ENCODE measurements at places on chromosomes 5 and 9. TPM values are rescaled to one million over a fixed set of nuclear protein-coding genes. Genes with fewer than 3 reads are reported as not detected.

DNA sequence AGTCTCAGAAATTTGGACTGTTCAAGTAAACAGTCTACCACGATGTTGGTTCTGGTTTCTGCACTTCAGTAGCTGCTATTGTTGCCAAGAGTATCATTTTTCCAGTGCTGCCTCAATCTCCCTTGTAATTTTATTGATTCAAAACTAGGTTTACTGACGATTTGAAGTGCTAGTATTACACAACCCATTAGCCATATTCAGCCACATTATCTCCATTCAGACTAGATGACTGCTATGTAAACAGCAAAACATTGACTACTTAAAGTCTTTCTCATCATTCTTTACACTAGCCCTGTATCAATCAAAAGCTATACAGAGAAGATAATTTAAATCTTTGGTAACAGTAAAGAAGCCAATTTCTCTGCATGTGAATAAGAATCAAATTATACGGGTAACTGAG, 102.0 kb upstream of the TSLP start:
- no peak overlapping the region for H3K4me3 ChIP-seq
- H3K27me3 ChIP-seq = no peaks in the 10 kb centered on the region
- DNase-seq = no peak
- no peaks in the 10 kb centered on the region for H3K4me1 ChIP-seq
- H3K36me3 ChIP-seq = no peaks in the 10 kb centered on the region
- no peak overlapping the region for H3K27ac ChIP-seq

DNA sequence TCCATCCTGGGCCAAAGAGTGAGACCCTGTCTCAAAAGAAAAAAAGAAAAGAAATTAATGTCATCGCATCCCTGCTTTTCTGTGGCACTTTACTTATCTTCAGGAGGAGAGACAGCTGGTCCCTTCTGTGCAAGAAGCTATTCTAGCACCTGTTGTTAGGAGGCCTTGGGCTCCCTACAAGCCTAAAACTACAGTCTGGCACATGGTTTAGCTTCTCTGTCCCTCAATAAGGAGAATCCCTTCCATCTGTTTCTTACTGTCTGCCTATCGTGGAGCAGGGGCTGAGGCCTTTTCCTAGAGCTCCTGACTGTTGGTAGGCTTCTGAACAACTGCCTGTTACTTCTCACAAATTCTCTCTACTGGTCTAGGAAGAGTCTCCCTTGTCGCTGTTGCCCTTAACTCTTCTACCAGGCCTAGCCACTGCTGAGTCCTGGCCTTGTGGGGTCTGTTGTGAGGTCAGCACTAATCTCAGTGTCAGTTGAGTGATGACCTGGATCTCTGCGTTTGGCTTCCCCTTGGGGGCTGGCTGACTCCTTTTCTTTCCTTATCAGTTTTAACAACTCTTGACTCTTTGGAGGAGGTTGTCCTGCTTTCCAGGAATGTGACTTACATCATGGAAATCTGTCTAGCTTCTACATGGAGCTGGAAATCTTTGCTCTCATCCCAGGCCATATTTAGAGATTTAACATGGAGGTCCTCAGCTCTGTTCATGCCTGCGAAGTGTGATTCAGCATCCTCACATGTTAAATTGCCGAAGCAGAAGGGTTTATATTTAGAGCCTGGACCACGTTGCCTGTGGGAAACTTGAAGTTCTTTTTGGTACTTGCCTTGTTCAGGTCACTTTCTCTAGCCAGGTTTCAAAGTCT, 5.7 kb upstream of the GARNL3 start:
- DNase-seq = no peak
- H3K36me3 ChIP-seq = no peaks in the 10 kb centered on the region
- H3K4me3 ChIP-seq = no peak overlapping the region
- H3K27me3 ChIP-seq = no peaks in the 10 kb centered on the region
- H3K4me1 ChIP-seq = no peaks in the 10 kb centered on the region
- no peak overlapping the region for H3K27ac ChIP-seq

The PDZD2 gene
- 23.3 TPM for total RNA-seq

The IL11RA gene
- total RNA-seq = 20.3 TPM

The CERCAM gene
- total RNA-seq = 30.5 TPM

Data from breast epithelium (tissue), 4 donors.